Tibial nerve (tissue), 4 donors: ENCODE measurements at places on chromosomes 5 and 9. TPM values are rescaled to one million over a fixed set of nuclear protein-coding genes. Genes with fewer than 3 reads are reported as not detected.

The SLC6A19 gene
- total RNA-seq, result not detected

The FOXD4L4 gene
- not detected for total RNA-seq

The SPATA31E1 gene
- not detected for total RNA-seq

The CDC37L1 gene
- 28.5 TPM for total RNA-seq

The FGF10 gene
- total RNA-seq, result 12.0 TPM

The PCDH12 gene
- 4.5 TPM for total RNA-seq

The DRD1 gene
- not detected for total RNA-seq

The PITX1 gene
- 1.1 TPM for total RNA-seq

The PCDHB4 gene
- total RNA-seq, result 19.8 TPM

The ADAMTS19 gene
- 12.0 TPM for total RNA-seq

The FRRS1L gene
- total RNA-seq, result 1.5 TPM

The PCDHGA6 gene
- total RNA-seq, result 12.3 TPM

The FAM153A gene
- total RNA-seq, result 2.1 TPM

The JMY gene
- total RNA-seq, result 22.9 TPM

The ALDOB gene
- total RNA-seq, result not detected

The PCDHA1 gene
- total RNA-seq, result not detected

The RNF208 gene
- total RNA-seq, result 2.0 TPM

The MARCHF6 gene
- 121 TPM for total RNA-seq

The TMC1 gene
- 0.44 TPM for total RNA-seq

The TICAM2 gene
- total RNA-seq, result 2.1 TPM

The CAMK4 gene
- 1.2 TPM for total RNA-seq

The GPR150 gene
- total RNA-seq, result 2.3 TPM

The CCNI2 gene
- total RNA-seq, result not detected

The ANKRD33B gene
- 34.9 TPM for total RNA-seq
